ENCODE measurements at places on chromosomes 16 and 17.

GRCh38 chr16:47716571-47716970 lies 255.4 kb downstream of the PHKB start:
- H3K27ac ChIP-seq: no peak overlapping the region
- H3K4me1 ChIP-seq: no peaks in the 10 kb centered on the region
- no peaks in the 10 kb centered on the region for H3K36me3 ChIP-seq
- no peaks in the 10 kb centered on the region for H3K27me3 ChIP-seq

- H3K4me3 ChIP-seq: no peak overlapping the region
- H3K36me3 ChIP-seq: no peaks in the 10 kb centered on the region
- no peaks in the 10 kb centered on the region for H3K27me3 ChIP-seq
- H3K27ac ChIP-seq: no peak overlapping the region
These were observed 603.7 kb downstream of the MAF start for GRCh38 chr16:78996790-78997189.

DNA sequence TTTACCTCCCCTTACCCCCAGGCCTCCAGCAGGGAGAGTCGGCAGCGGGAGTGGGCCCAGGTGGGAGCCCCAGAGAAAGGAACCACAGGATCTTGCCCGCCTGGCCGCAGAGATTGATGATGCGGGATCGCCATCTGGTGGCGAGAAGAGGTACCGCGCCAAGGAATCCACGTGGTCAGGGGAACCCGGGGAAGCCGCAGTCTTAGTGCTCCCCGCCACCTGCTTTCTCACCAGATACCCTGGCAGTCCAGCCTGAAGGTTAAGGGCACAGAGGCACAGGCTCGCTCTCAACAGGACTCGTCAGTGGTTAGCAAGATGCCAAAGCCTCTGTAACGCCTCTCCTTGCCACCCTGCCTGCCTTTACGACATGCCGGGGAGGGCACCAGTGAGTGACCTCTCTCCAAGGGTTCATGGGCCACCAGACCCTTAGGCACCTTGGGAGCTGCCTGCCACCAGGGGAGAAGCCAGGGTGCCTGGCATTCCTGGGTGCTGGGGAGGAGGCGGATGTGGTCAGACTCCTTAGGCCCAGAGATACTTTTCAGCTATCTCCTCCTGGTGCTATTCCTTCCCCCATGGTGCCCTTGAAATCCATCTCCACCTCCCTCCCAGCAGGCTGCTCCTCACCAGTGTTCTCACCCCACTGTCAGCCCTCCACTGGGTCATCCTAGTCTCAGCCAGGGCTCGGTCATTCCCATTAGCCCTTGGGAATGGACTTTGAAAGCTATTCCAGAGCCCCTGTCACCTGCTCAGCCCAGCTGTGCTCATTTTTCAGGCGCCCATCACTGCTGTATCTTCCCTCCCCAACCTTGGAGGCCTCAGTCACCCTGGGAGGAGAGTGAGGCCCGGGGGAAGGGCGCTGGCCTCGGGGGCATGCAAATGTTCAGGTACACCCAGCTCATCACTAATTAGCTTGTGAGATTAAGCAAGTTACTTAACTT lies 5.5 kb upstream of the RHBDF2 start:
- peaks cover 39% of the 10 kb centered on the region for H3K27me3 ChIP-seq
- H3K4me3 ChIP-seq: no peak overlapping the region
- peaks cover 6% of the 10 kb centered on the region for H3K4me1 ChIP-seq
- no peak overlapping the region for H3K27ac ChIP-seq
- DNase-seq: peak; percentile 77

GRCh38 chr17:18981642-18982424 lies 22.7 kb downstream of the FAM83G start:
- peaks cover 26% of the 10 kb centered on the region for H3K4me1 ChIP-seq
- H3K4me3 ChIP-seq: no peak overlapping the region
- peak overlapping the region; percentile 74 for H3K27ac ChIP-seq
- DNase-seq: no peak
- peaks cover 28% of the 10 kb centered on the region for H3K36me3 ChIP-seq

GRCh38 chr17:28926366-28926765 lies 23.5 kb upstream of the DHRS13 start:
- H3K36me3 ChIP-seq: peaks cover 21% of the 10 kb centered on the region
- H3K27me3 ChIP-seq: no peaks in the 10 kb centered on the region
- DNase-seq: no peak
- no peaks in the 10 kb centered on the region for H3K4me1 ChIP-seq
- no peak overlapping the region for H3K27ac ChIP-seq

DNA sequence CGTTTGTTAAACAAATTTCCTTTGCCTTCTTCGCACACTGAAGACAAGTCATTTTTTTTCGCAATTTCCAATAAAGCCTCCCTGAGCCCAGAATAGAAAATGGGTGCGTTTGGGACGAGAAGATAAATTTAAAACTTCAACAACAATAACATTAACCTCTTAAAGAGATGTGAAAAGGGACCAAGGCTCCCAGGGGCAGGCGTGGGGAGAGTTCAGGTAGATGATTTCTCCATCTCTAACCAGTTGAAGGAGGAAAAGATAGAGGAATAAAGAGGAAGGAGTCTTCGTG lies 1.3 kb upstream of the HOXB4 start:
- no peak overlapping the region for H3K27ac ChIP-seq
- peaks cover 99% of the 10 kb centered on the region for H3K27me3 ChIP-seq
- H3K4me1 ChIP-seq: no peaks in the 10 kb centered on the region
- H3K4me3 ChIP-seq: no peak overlapping the region
- DNase-seq: no peak

DNA sequence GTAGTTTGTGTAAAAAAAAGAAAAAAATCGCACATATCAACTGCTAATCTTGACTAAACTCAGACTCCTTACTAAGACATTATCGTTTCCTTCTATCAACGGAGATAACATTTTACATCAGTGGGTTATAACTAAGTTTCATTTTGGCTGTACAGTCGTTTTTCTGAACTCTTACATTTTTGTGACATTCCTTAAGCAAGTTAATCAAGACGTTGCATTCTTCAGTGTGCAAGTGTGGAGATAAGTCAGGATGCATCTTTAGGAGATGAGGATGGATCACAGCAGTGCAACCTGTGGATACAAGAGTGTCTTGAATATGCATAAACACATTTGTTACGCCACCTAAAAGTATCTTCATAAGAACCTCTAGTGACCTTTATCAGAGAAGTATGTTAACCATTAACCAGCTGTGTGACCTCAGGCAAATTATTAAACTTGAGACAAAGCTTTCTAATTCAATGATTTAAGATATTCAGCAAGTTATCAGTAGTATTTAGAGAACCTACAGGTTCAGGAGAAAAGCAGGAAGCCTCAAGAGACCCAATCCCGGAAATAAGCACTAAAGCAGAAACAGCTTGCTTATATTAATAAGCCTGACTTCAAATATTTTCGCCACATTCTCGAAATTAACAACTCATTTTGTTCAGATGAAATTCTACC lies 9.4 kb downstream of the CMC2 start:
- H3K27me3 ChIP-seq: no peaks in the 10 kb centered on the region
- H3K36me3 ChIP-seq: peaks cover 28% of the 10 kb centered on the region
- no peak overlapping the region for H3K4me3 ChIP-seq

DNA sequence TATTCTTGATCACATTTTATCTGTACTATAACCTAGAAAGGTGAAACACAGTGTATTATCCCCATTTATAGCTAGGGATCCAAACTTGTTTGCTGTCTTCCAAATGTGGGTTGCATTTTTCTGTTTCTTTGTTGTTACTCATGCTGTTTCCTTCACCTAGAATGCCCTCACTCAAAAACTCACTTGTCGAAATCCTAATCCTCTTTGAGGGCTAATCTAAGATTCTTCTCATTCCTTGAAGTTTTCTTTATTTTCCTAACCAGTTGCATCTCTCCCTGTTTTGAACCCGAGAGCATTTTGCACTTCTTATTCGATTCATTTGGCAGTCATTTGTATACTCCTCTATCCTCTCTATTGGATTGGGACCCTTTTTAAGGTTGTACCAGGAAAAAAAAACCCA lies 9.6 kb downstream of the CALCOCO2 start:
- no peak overlapping the region for H3K4me3 ChIP-seq
- no peak overlapping the region for H3K27ac ChIP-seq

DNA sequence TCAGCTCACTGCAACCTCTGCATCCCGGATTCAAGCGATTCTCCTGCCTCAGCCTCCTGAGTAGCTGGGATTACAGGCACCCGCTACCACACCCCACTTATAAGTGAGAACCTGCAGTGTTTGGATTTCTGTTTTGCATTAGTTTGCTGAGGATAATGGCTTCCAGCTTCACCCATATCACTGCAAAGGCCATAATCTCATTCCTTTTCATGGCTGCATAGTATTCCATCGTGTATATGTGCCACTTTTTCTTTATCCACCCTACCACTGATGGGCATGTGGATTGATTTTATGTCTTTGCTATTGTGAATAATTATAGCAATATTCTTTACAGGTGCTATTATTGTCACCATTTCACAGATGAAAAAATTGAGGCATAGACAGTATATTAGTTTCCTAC lies 301.0 kb upstream of the MAF start:
- no peak for DNase-seq
- no peaks in the 10 kb centered on the region for H3K27me3 ChIP-seq
- H3K36me3 ChIP-seq: no peaks in the 10 kb centered on the region
- no peaks in the 10 kb centered on the region for H3K4me1 ChIP-seq
- no peak overlapping the region for H3K4me3 ChIP-seq

- H3K27me3 ChIP-seq: no peaks in the 10 kb centered on the region
- peaks cover 9% of the 10 kb centered on the region for H3K4me1 ChIP-seq
- H3K36me3 ChIP-seq: peaks cover 7% of the 10 kb centered on the region
- H3K27ac ChIP-seq: no peak overlapping the region
These were observed 63.1 kb downstream of the MYO18A start for GRCh38 chr17:29116804-29117753.

GRCh38 chr17:78844301-78845005 lies 3.8 kb upstream of the USP36 start:
- no peaks in the 10 kb centered on the region for H3K27me3 ChIP-seq
- DNase-seq: no peak
- H3K4me1 ChIP-seq: peaks cover 5% of the 10 kb centered on the region
- no peak overlapping the region for H3K4me3 ChIP-seq
- H3K36me3 ChIP-seq: no peaks in the 10 kb centered on the region

DNA sequence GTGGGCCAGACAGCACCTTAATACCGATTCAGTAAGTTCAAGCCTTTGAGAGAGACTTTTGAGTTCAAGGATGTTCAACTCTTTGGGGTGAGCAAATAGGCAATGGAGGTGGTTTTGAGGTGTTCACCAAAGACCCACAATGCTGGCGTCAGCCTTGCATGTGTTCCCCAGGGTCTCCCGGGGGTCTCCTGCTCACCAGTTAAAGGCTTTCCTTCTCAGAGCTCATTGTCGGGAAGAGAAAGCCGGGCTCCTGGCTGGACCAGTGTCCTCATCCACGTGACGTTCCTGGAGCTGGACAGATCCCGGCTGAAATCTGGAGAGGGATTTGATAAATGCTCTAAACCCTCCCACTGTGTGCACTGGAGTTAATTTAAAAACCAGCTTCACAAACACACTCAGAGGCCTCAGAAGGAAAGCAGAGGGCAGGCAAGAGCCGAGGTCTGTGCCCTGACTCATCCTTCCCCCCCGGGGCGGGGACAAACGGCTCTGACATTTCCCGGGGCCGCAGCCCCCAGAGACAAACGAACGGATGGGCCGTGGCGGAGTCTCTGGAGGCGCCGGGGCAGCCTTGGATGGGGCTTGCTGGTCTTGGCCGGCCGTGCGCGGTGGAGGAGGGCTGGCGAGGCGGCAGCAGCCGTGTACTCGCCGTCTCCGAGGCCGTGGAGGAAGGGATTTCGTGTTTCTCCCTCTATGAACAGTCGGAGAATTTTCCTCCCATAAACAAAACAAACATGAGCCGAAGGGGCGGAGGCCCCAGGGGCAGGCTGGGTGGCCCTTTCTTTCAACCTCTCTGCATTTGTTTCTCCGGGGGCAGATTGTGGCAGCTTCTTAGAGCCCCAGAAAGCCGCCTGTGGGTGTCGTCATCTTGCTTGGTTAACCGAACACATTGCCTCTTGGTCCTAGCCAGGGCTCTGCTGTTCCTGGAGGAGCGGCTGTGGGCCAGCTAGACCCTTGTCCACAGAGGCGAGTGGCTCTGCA lies 94.2 kb downstream of the NTN1 start:
- H3K27me3 ChIP-seq: no peaks in the 10 kb centered on the region
- H3K36me3 ChIP-seq: no peaks in the 10 kb centered on the region
- H3K4me3 ChIP-seq: no peak overlapping the region
- H3K4me1 ChIP-seq: peaks cover 18% of the 10 kb centered on the region
- DNase-seq: peak; percentile 44
- no peak overlapping the region for H3K27ac ChIP-seq

GRCh38 chr17:66702106-66702936 lies 132.6 kb upstream of the CACNG5 start:
- H3K27me3 ChIP-seq: no peaks in the 10 kb centered on the region
- peaks cover 11% of the 10 kb centered on the region for H3K4me1 ChIP-seq
- no peak overlapping the region for H3K4me3 ChIP-seq
- DNase-seq: no peak

GRCh38 chr17:55584055-55584685 lies 72.9 kb upstream of the SMIM36 start:
- H3K27me3 ChIP-seq: no peaks in the 10 kb centered on the region
- no peak overlapping the region for H3K27ac ChIP-seq
- DNase-seq: no peak
- no peaks in the 10 kb centered on the region for H3K36me3 ChIP-seq

- no peaks in the 10 kb centered on the region for H3K27me3 ChIP-seq
- no peaks in the 10 kb centered on the region for H3K4me1 ChIP-seq
- H3K36me3 ChIP-seq: no peaks in the 10 kb centered on the region
- DNase-seq: no peak
- no peak overlapping the region for H3K4me3 ChIP-seq
These were observed 62.3 kb downstream of the TMEM100 start for GRCh38 chr17:55660178-55660886.

GRCh38 chr17:67993153-67993997 lies 2.9 kb downstream of the C17orf58 start:
- H3K4me1 ChIP-seq: peaks cover 7% of the 10 kb centered on the region
- peak overlapping the region; percentile 87 for H3K27ac ChIP-seq
- DNase-seq: peak; percentile 84
- H3K4me3 ChIP-seq: peak overlapping the region; percentile 97

DNA sequence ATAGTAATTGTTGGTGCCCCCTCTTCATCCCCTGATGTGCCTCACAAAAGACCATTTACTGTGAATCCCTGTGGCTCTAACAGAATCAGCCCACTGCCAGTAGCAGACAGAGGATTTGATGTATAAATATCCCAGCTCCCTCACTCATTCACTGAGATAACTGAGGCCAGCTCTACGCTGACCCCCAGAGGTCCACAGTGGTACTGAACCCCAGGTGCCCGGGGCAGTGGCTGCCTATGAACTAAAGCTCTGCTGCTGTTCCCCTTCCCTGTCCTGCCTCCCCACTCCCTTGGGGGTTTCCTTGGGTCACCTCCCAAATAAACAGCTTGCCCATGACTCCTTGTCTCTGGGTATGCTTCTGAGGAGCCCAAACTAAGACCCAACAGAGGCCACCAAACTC lies 295.8 kb downstream of the FOXL1 start:
- no peaks in the 10 kb centered on the region for H3K27me3 ChIP-seq
- H3K4me3 ChIP-seq: no peak overlapping the region
- no peaks in the 10 kb centered on the region for H3K36me3 ChIP-seq

Data from neuronal stem cell (in vitro differentiated cells).